NCI-H526 treated with DMSO at 0.1 percent for 48 hours (cell line): ENCODE measurements at places on chromosomes 4 and X.

- DNase-seq = no peak
Measured at GRCh38 chr4:145845118-145845517, 93.5 kb downstream of the ZNF827 start.

DNA sequence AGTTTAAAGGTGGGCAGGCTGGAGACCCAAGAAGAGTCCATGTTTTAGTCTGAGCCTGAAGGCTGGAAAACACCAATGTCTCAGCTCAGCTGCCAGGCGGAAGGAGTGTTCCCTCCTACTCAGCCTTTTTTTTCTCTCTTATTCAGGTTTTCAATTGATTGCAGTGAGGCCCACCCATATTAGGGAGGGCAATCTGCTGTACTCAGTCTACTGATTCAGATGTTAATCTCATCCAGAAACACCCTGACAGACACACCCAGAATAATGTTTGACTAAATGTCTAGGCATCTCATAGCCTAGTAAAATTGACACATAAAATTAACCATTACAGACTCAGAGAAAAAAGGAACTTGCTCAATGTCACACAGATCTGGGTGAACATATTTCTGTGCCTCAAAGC lies 347.1 kb downstream of the GBA3 start:
- DNase-seq = no peak

GRCh38 chr4:40731792-40732245 lies 17.9 kb upstream of the NSUN7 start:
- no peak for DNase-seq

GRCh38 chr4:112897543-112897942 lies 151.9 kb upstream of the ANK2 start:
- DNase-seq = no peak

GRCh38 chr4:40789031-40789430 lies 39.3 kb downstream of the NSUN7 start:
- DNase-seq = no peak

DNA sequence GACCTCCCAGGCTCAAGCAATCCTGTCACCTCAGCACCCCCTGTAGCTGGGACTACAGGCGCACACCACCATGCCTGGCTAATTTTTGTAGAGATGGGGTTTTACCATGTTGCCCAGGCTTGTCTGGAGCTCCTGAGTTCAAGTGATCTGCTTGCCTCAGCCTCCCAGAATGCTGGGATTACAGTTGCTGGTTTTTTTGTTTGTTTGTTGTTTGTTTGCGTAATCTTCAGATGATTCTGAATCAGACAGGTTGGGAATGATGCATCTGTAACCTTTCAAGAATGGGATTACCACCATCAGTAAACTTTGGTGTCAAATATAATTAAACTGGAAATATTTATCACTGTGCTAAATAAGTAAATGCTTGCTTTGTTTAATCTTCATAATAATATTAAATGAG lies 62.0 kb upstream of the SLC10A4 start:
- DNase-seq = no peak
